ENCODE measurements at places on chromosomes 16 and 17. TPM values are rescaled to one million over a fixed set of nuclear protein-coding genes. Genes with fewer than 3 reads are reported as not detected.
A peak's percentile ranks its signal among the peaks of the same experiment; 100 is the strongest.

SLC13A2 gene
- total RNA-seq, result 0.61 TPM

MT1A gene
- not detected for total RNA-seq

SYCE1L gene
- total RNA-seq, result not detected

GAS7 gene
- total RNA-seq, result 19.9 TPM

SCNN1G gene
- total RNA-seq, result 12.9 TPM

WSCD1 gene
- 4.0 TPM for total RNA-seq

TBC1D3 gene
- not detected for total RNA-seq

OR3A2 gene
- total RNA-seq, result not detected

MRPL28 gene
- total RNA-seq, result 66.4 TPM

CLEC18B gene
- 1.6 TPM for total RNA-seq

CDH1 gene
- total RNA-seq, result 174 TPM

- DNase-seq, result no peak
- no peak overlapping the region for H3K4me3 ChIP-seq
- peaks cover 14% of the 10 kb centered on the region for H3K36me3 ChIP-seq
- H3K27ac ChIP-seq, result peak overlapping the region; percentile 84
- H3K4me1 ChIP-seq, result peaks cover 38% of the 10 kb centered on the region
- no peaks in the 10 kb centered on the region for H3K27me3 ChIP-seq
Observed at GRCh38 chr16:10564591-10564990, 15.8 kb downstream of the EMP2 start.

DNA sequence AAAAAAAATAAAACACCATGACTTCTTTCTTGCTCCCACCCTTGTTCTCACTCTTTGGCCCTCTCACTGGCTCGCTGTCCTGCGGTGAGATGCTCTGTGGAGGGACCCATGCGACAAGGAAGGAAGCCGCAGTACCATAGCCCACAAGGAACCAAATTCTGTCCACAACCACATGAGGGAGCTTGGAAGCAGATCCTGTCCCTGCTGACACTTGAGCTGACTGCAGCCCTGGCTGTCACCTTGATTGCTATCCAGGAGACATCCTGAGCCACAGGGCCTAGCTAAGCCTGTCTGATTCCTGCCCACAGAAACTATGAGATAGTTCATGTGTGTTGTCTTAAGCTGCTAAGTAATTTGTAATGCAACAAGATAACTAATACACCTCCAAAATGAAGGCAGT lies 4.8 kb upstream of the MT2A start:
- H3K36me3 ChIP-seq, result no peaks in the 10 kb centered on the region
- no peak overlapping the region for H3K4me3 ChIP-seq
- peaks cover 18% of the 10 kb centered on the region for H3K4me1 ChIP-seq
- H3K27ac ChIP-seq, result no peak overlapping the region

GRCh38 chr16:70653406-70653805 lies 7.0 kb downstream of the IL34 start:
- no peak overlapping the region for H3K4me3 ChIP-seq
- H3K27me3 ChIP-seq, result no peaks in the 10 kb centered on the region
- no peak overlapping the region for H3K27ac ChIP-seq
- H3K36me3 ChIP-seq, result no peaks in the 10 kb centered on the region
- peaks cover 9% of the 10 kb centered on the region for H3K4me1 ChIP-seq
- DNase-seq, result no peak

- no peak overlapping the region for H3K27ac ChIP-seq
- DNase-seq, result no peak
- no peaks in the 10 kb centered on the region for H3K27me3 ChIP-seq
- no peaks in the 10 kb centered on the region for H3K4me1 ChIP-seq
- no peaks in the 10 kb centered on the region for H3K36me3 ChIP-seq
- no peak overlapping the region for H3K4me3 ChIP-seq
Observed at GRCh38 chr16:11196286-11196828, 59.6 kb downstream of the SOCS1 start.

DNA sequence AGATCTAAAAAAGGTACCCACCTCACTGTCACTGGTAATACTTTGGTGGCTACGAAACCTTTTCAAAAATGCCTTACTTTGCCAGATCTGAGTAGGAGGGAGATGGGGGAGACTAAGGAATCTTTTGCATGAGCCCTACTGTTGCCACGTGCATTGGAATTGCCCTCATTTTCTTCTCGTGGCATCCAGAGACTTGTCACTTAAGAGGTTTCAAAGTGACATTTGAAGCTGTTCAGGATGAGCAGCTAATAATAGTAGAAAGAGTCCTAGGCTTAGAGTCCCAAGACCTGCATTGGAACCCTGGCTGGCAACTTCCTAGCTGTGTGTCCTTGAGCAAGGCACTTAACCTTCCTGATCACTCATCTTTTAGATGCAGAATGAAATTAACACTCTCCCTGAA lies 43.5 kb downstream of the GPRC5B start:
- H3K27ac ChIP-seq, result no peak overlapping the region
- no peaks in the 10 kb centered on the region for H3K36me3 ChIP-seq
- no peaks in the 10 kb centered on the region for H3K27me3 ChIP-seq
- no peaks in the 10 kb centered on the region for H3K4me1 ChIP-seq
- no peak for DNase-seq

- peaks cover 24% of the 10 kb centered on the region for H3K4me1 ChIP-seq
- H3K27ac ChIP-seq, result peak within 1 kb of the TSS; percentile 85
- DNase-seq, result peak; percentile 97
- H3K36me3 ChIP-seq, result peaks cover 24% of the 10 kb centered on the region
- peak within 1 kb of the TSS; percentile 100 for H3K4me3 ChIP-seq
Observed at GRCh38 chr16:67806428-67807147, at the start of the genes RANBP10 and TSNAXIP1. Gene RANBP10, minus strand, starts transcription at chr16:67806560. Its CDS starts 24 bp downstream, at chr16:67806536. Gene TSNAXIP1, plus strand, starts transcription at chr16:67806889. Its CDS starts 261 bp downstream, at chr16:67807150.

DNA sequence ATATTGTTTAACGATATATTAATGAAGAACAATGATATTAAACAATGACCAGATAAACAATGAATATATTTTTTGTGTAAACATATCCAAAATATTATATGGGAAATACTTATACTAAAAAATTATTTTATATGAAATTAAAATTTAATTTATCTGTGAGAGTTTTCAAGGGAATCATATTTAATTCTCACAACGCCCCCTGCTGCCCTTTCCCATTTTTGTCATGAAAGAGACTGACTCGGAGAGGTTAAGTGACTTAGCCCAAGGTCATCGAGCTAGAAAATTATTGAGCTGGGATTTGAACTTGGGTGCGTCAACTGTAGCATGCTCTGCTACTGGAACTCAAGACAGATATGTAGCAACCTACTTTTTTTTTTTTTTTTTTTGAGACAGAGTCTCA lies 7.2 kb upstream of the MYCBPAP start:
- H3K4me1 ChIP-seq, result no peaks in the 10 kb centered on the region
- no peak overlapping the region for H3K4me3 ChIP-seq
- no peak overlapping the region for H3K27ac ChIP-seq

DNA sequence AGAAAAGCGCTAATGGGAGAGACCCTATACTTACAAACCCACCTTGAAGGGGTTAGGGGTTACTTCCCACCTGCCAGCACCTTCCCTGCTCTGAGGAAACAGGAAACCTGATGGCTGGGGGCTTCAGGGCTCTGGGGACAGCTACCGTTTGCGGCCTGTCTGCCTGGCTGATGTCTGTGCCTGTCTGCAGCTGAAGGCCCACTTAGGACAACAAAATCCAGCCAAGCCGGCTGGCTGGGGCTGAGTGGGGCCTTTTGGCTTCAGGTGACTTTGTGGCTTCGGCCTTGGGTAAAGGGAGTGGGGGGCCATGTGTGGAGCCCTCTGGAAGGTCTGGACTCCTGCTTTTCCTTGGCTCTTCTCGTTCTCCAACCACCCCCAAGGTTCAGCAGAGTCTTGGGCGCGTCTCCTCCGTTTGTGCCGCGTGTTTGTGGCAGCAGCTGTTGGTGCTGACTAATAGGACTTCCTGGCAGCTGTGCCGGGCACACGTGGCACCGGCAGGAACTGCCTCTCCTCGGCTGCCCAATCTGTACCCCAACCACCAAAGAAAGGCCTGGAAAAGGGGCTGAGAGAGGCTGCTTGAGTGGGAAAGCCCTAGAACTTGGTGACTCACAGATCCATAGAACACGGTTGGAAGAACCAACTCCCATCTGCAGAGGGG lies 186.7 kb downstream of the MSI2 start:
- H3K36me3 ChIP-seq, result no peaks in the 10 kb centered on the region
- no peak overlapping the region for H3K4me3 ChIP-seq
- no peak overlapping the region for H3K27ac ChIP-seq
- peaks cover 19% of the 10 kb centered on the region for H3K4me1 ChIP-seq
- DNase-seq, result no peak

GRCh38 chr17:72124438-72124775 lies 3.6 kb downstream of the SOX9 start:
- peaks cover 3% of the 10 kb centered on the region for H3K4me1 ChIP-seq
- H3K36me3 ChIP-seq, result no peaks in the 10 kb centered on the region
- H3K27ac ChIP-seq, result no peak overlapping the region

- no peaks in the 10 kb centered on the region for H3K27me3 ChIP-seq
- peaks cover 14% of the 10 kb centered on the region for H3K36me3 ChIP-seq
- DNase-seq, result no peak
- H3K27ac ChIP-seq, result no peak overlapping the region
- peaks cover 11% of the 10 kb centered on the region for H3K4me1 ChIP-seq
Observed at GRCh38 chr17:2247005-2247404, 56.6 kb downstream of the SMG6 start.

GRCh38 chr17:10648956-10649355 lies 8.2 kb downstream of the MYH3 start:
- no peaks in the 10 kb centered on the region for H3K36me3 ChIP-seq
- no peak overlapping the region for H3K27ac ChIP-seq
- H3K4me3 ChIP-seq, result no peak overlapping the region
- DNase-seq, result no peak

- H3K4me3 ChIP-seq, result no peak overlapping the region
- H3K27ac ChIP-seq, result no peak overlapping the region
- H3K36me3 ChIP-seq, result no peaks in the 10 kb centered on the region
- H3K27me3 ChIP-seq, result no peaks in the 10 kb centered on the region
- no peaks in the 10 kb centered on the region for H3K4me1 ChIP-seq
Observed at GRCh38 chr16:50480206-50480605, 68.0 kb upstream of the NKD1 start.

- no peaks in the 10 kb centered on the region for H3K27me3 ChIP-seq
- peak; percentile 90 for DNase-seq
Observed at GRCh38 chr17:75524970-75525805, at the start of gene LLGL2. Gene LLGL2, plus strand, starts transcription at chr17:75525697. Its CDS starts 17,730 bp downstream, at chr17:75543427.

DNA sequence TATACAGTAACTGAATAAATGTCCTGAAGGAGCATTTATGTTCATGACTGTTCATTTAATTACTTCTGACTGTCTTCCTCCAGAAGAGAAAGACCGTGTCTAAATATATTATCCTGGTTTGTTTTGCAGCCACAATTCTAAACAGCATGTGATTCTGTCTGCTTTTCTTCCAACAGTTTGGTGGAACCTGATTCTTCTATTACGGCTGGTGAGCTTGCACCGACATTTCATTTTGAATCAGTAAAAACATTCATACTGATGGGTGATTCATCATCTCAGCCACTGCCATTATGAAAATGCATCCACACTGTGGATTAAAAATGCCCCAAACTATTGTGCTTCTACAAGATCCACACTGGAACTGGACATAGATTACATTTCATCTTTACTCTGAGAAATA lies 16.9 kb downstream of the KNOP1 start:
- H3K27me3 ChIP-seq, result no peaks in the 10 kb centered on the region
- DNase-seq, result no peak
- peak overlapping the region; percentile 44 for H3K27ac ChIP-seq
- no peak overlapping the region for H3K4me3 ChIP-seq
- H3K4me1 ChIP-seq, result peaks cover 39% of the 10 kb centered on the region
- no peaks in the 10 kb centered on the region for H3K36me3 ChIP-seq

DNA sequence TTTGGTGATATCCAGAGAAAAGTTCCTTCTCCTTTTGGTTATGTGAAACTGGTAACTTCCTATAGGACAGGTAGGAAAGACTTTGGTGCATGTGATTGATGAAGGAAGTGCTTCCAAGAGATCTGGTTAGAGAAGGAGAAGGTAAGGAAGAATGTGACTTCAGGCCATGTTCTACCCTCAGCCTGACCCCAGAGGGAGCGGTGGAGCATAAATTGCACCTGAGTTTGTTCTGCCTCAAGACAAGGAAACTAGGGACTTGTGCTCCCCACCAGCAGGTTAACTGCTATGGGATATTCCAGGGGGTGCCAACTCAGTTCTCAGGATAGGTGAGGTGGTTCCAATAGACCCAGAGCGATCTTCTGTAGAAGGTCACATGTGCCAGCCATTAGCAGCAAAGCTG lies 299.3 kb upstream of the XYLT1 start:
- DNase-seq, result no peak
- no peak overlapping the region for H3K27ac ChIP-seq
- H3K36me3 ChIP-seq, result no peaks in the 10 kb centered on the region
- H3K4me3 ChIP-seq, result no peak overlapping the region
- no peaks in the 10 kb centered on the region for H3K4me1 ChIP-seq
- no peaks in the 10 kb centered on the region for H3K27me3 ChIP-seq

DNA sequence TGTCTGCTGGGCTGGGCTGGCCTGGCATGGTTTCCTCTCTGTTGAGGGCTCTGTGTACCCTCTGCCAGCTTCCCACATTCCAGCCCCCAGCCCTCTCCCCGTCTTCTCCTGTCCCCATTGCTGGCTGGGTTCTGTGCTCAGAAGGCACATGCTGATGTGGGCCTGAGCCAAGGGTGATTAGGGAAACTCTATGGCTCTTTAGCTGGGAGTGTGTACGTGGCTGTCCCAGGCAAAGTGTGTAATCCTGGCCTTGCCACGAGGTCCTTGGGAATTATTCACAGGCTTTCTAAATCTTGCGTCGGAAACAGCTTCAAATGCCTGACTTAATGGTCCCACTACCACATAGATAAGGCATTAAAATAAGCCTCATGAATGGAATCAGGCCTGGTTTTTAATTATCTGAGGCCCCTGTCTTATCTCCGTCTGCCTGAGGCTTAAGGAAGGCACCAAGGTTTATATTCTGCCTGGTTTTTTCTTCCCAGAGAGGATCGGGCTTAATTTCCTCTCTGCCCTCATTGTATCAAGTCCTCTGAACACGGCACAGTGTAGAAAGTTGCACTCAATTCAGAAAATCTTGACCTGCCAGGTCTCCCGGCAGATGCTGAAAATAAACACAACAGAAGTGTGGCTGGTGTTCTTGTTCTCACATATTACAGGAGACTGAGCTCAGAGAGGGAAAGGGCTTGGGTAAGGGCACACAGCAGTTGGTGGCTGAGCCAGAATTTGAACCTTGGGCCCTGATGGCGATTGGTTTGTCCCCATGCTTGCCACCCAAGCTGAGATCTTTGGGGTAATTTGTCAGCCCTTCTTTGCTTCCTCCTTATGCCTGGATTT lies 52.9 kb upstream of the LGALS9 start:
- H3K36me3 ChIP-seq, result peaks cover 10% of the 10 kb centered on the region

DNA sequence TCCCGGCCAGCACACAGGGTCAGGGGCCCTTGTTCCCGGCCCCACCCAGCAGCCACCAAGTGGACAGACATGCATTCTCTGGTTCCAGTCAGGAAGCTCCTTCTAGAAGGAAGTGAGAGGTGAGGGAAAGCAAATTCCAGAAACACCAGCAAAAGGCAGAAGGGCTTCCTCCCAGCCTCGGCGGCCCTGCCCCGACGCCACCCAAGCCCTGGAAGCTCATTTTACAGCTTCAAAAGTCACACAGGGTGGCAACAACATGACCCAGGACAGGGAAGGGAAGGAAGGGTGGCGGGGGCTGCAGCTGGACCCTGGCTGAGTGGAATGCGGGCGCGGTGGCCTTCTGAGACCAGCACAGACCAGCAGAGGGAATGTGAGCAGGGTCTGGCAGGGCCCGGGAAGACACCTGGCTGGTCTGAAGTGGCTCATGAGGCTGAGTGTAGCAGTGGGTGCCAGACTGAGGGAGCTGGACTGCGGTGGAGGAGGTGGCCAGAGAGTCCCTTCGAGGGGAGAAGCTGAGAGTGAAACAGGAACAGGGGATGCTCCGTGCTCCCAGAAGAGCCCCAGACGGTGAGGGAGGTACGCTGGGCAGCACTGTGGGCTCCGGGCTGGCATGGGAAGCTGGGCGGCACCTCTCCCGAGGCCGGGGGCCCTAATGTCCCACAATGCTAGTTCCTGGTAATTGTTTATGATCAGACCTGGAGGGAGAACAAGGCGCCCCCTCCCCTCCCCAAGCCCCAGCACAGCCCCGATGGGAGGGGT lies 1.9 kb upstream of the UNC13D start:
- peak; percentile 42 for DNase-seq
- peaks cover 41% of the 10 kb centered on the region for H3K36me3 ChIP-seq
- no peak overlapping the region for H3K4me3 ChIP-seq
- no peaks in the 10 kb centered on the region for H3K27me3 ChIP-seq

Data from upper lobe of left lung (tissue), 6 donors.